Left lung (tissue), 14 donors: ENCODE measurements at places on chromosomes 3 and 15.

GRCh38 chr3:111730143-111730542 is 128.9 kb upstream of the PHLDB2 start:
- DNase-seq = no peak

DNA sequence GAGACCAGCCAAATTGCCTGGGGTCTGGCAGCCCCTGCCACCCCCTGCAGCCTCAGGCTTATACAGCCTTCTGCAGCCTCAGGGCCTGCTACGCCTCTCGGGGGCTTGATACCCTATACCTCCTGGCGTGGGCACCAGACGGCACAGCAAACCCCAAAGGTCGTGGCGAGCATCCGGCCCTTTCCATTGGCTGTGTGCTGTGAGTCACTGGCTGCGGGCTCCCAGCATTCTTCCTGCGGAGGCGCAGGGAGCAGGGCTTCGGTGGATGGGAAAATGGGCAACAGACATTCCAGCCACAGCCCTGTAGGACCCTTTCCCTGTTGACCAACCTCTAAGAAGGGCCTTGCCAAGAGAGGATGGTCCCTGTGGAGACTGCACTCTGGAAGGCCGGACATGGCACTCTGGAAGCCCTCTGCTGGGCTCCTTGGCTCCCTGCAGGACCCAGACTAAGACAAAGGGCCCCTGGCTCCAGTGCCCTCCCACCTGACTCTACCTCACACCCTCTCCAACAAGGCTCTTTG is 59.6 kb downstream of the ITGA11 start:
- DNase-seq = no peak

DNA sequence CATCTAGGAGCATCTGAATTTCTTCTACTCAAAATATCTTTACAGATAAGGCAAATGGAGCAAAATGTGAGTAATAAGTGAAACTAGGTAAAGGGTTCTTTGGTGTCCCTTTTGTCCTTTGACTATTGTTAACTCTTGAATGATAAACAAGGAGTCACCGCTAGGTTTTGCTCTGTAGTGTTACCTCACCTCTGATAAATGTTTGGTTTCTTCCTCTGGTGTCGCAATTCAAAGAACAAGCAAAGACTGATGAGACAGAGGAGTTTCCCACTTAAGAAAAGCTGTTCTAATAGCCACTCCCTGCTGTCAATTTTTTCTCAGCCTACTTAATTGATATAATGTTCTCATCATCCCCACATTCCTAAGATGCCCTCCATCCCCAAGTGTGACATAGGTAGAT is 925.9 kb downstream of the IGSF11 start:
- DNase-seq = no peak

DNA sequence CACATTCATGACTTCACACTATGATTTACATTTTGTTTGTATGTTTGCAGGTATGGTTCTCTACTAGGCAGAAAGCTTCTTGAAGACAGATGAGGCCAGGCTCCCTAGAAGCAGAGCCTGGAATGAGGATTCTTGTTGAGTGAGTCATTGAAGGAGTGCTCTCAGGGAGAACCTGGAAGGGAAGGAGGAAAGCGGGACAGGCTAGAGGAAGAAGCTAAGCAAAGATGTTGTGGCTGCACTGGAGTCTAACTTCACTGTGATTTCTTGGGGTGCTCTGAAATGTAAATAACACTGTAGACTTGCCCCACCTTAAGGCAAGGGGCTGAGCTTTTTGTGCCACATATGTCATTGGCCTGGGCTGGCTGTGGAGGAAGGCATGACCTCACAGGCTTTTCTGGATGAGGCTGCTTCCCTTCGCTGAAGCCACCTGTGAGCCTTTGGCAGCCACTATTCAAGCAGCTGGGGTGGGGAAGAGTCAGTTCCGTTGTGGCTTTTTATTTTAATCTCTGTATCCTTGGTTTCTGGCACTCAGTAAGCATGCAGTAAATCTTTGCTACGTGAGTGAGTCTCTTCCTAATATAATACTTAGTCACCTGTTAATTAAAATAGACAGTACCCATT is 307.3 kb downstream of the SV2B start:
- DNase-seq = no peak

DNA sequence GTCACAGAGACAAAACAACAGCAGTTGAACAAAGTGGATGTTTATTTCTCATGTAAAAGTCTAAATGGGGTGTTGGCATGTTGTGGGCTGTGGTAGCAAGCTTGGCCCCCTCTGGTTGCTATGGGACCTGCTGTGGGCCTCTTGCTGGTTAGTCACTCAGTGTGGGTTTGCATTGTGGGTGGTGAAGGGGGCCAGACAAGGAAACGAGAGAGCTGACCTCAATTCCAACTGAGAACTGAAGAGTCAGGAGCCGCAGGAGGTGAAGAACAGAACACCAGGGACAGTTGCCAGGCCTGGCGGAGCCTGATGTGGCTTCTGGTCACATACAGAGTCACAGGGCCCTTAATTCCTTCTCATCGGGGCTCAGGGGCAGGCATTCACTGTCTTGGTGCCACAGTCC is 1.9 kb upstream of the ADPGK start:
- DNase-seq = no peak

- DNase-seq = no peak
These were observed 371.9 kb upstream of the CNTN4 start for GRCh38 chr3:1726741-1727140.

DNA sequence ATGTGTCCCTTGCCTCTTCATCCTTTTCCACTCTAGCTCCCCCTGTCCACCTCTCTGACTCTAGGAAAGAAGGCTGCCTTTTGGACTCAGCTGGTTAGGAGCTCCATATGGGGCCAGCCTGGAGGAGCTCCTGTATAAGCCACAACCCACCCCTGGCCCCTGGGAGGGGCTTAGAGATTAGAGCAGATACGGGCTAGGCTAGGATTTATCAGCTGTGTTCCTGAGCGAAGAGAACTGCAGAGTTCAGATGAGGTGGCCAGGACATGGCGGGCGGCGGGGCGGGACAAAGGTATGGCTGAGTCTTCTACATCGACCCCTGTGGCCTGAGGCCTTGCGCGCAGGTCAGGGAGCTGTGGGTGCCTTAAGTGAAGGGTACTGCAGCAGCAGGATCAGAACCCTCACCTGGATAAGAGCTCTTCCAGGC is 7.9 kb downstream of the NBEAL2 start:
- DNase-seq = no peak

DNA sequence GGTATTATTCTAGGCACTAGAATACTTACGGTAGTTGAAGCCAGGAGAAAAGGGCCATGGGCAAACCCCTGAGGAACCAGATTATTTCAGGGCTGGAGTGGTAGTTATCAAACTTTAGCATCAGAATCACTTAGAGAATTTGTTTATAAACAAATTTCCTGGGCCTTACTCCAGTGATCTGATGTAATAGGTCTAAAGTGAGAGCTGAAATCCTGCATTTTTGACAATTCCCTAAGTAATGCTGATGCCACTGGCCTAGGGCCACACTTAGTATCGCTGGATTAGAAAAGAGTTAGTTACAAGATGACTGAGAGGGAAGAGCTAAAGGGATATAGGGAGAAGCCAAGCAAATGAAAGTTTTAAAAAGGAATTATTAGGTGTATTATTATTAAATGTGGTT is 412.5 kb upstream of the THRB start:
- DNase-seq = peak; percentile 34

- no peak for DNase-seq
These were observed 230.2 kb upstream of the IGF1R start for GRCh38 chr15:98418122-98418521.

DNA sequence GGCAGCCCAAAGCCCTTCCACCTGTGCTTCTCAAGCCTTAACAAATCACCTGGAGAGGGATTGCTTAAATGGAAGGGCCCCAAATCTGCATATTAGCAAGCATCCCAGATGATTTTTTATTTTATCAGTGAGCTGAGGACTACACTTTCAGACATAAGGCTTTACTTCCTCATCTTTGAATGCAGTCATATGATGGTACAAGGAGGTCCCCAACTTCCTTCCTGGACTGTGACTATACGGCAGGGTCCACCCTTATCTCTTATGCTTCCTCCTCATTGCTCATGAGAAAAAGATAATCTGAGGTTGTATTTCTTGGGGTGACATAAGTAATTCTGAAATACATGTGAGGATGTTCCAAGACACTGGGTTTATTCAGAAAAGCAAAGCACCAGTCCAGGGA is 13.7 kb upstream of the HEG1 start:
- DNase-seq = no peak

GRCh38 chr3:158748237-158748828 is 16.1 kb upstream of the RARRES1 start:
- DNase-seq = peak; percentile 82

DNA sequence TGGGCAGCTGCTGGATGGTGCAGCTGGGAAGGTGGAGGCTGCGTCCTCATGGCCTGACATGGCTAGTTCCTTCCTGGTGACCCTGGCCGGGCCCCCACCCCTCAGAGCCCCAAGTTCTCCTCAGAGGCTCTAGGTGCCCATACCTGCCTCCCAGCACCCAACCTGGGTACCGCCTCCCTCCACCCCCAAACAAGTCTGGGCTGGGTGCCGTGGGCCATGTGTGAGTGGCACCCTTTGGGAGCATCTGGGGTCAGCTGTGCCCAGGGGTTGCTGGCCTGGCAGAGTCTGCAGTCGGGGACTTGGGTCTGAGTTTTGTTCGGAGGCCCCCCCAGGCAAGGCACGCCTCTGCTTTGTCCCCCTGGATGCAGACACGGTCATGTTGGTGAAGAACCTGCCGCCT is 10.5 kb downstream of the PLXNA1 start:
- no peak for DNase-seq

- no peak for DNase-seq
These were observed 98.2 kb upstream of the TBC1D5 start for GRCh38 chr3:17840651-17841050.

DNA sequence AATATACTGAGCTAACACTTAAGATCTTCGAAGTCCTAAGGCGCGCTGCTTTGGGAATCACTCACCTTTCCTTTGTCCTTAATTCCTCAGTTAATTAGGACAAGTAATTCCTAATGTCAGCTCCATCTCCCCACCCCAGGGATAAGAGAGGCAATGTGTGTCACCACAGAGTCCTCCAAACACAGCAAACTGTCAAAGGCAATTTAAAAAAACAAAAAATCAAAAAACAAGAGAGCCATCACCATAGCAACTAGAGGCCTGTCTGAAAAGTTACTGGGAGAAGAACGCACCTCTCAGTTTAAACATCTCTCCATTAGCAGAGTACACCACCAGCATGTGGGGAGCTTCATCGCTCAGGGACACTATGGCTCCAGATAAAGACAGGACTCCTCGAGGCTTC is 101.7 kb downstream of the OSBPL10 start:
- DNase-seq = no peak
